Mesothelial cell of epicardium (in vitro differentiated cells): ENCODE measurements at places on chromosomes 11 and 22.
A peak's percentile ranks its signal among the peaks of the same experiment; 100 is the strongest.

DNA sequence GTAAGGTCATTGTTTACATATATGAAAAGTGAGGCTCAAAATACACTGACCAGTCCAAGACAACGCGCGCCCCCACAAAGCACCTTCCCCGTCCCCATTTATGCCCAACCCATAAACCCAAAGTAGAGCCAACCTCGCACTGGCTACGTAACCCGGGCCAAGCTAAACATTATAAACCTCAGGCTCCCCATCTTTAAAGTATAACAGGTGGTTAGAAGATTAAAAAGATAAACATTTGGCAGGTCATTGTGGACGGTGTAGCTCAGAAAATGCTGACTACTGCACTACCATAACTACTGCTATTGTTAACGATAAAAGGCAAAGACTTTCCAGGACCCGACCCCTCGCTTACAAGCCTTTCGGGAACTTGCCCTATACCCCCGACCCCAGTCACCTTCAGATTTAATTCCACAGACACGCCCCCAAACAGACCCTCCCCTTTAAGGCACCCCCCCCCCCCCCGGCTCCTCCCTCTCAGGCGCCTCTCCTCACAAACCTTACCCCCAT lies 470 bp downstream of the NUMA1 start:
- peak overlapping the region; percentile 97 for H3K27ac ChIP-seq
- no peaks in the 10 kb centered on the region for H3K27me3 ChIP-seq
- H3K36me3 ChIP-seq: peaks cover 1% of the 10 kb centered on the region

DNA sequence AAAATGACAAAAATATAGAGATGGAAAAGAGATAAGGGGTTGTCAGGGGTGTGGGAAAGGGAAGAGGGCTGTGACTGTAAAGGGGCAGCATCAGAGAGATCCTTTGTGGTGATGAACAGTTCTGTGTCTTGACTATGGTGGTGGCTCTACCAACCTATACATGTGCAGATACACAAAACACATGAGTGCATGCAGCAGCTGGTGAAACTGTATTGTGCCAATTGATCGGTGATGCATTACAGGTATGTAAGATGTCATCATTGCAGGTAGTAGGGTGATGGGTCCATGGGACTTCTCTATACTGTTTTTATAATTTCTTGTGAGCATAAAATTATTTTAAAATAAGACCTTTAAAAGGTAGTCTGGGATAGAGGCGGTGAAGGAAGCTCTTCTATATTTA lies 24.1 kb upstream of the ZDHHC13 start:
- no peak overlapping the region for H3K4me3 ChIP-seq
- no peaks in the 10 kb centered on the region for H3K36me3 ChIP-seq
- no peaks in the 10 kb centered on the region for H3K4me1 ChIP-seq
- no peak overlapping the region for H3K27ac ChIP-seq

GRCh38 chr11:67639438-67639859 lies at the start of gene TBX10:
Gene TBX10 (minus strand): TSS chr11:67639763. CDS start chr11:67639472, 291 bp downstream.
- no peak within 1 kb of the TSS for H3K4me3 ChIP-seq
- H3K27me3 ChIP-seq: peaks cover 26% of the 10 kb centered on the region
- H3K36me3 ChIP-seq: no peaks in the 10 kb centered on the region
- no peaks in the 10 kb centered on the region for H3K4me1 ChIP-seq
- DNase-seq: no peak

DNA sequence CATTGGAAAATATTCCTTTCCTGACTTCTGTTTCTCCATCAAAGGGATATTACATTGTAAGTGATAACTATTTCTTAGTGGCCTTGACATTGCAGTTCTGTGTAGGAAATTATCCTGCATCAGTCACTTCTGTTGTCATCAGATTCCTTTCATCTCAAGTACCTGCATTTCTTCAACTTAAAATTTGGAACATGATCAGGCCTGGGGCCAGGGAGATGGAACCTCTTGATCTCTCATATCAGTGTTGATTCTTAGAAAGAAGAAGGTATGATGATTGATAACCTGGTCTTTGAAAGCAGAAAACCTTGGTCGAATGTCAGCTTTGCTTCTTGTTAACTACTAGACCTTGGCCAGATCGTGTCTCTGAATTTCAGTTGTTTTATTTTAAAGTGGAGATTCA lies 93.6 kb downstream of the NAV2 start:
- H3K36me3 ChIP-seq: no peaks in the 10 kb centered on the region
- no peak for DNase-seq
- H3K4me3 ChIP-seq: no peak overlapping the region
- no peaks in the 10 kb centered on the region for H3K27me3 ChIP-seq
- H3K4me1 ChIP-seq: peaks cover 46% of the 10 kb centered on the region

- H3K4me3 ChIP-seq: no peak overlapping the region
- H3K4me1 ChIP-seq: no peaks in the 10 kb centered on the region
- no peaks in the 10 kb centered on the region for H3K36me3 ChIP-seq
- no peak overlapping the region for H3K27ac ChIP-seq
Observed at GRCh38 chr11:94379613-94380012, 21.6 kb downstream of the GPR83 start.

GRCh38 chr11:87148749-87149148 lies 111.0 kb downstream of the TMEM135 start:
- H3K4me3 ChIP-seq: no peak overlapping the region
- no peak overlapping the region for H3K27ac ChIP-seq
- DNase-seq: no peak
- peaks cover 2% of the 10 kb centered on the region for H3K36me3 ChIP-seq
- no peaks in the 10 kb centered on the region for H3K27me3 ChIP-seq

DNA sequence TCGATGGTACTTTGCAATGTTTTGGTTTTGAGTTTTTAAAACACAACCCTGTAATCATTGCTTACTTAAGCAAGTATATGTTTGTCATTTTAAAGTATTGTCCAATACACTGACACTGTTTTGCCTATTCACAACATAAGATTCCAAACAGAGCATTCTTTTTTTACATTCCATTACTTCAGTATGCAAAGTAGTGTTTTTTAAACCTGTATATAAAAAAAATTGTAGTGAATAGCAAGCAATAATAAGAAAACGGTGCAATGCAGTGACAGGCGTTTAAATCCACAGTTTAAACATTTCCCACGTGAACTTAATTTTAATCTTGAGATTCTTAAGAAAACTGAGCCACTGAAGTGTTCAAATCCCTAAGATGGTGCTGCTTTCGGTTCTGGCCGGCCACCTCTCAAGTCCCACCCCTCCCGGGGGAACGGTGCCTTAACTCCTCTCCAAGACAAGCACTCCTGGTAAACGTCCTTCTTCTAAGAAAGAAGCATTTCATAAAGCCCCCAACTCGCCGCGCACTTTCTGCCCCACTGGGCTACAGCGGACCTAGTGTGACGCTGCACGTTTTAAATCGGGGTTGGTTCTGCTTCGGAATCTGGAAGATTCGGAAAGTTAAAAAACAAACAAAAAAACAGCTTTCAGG lies 2.9 kb downstream of the PGR start:
- H3K27ac ChIP-seq: no peak overlapping the region
- H3K27me3 ChIP-seq: peaks cover 91% of the 10 kb centered on the region
- no peaks in the 10 kb centered on the region for H3K36me3 ChIP-seq
- H3K4me3 ChIP-seq: peak overlapping the region; percentile 65
- DNase-seq: peak; percentile 40
- H3K4me1 ChIP-seq: peaks cover 14% of the 10 kb centered on the region

- no peaks in the 10 kb centered on the region for H3K4me1 ChIP-seq
- H3K27ac ChIP-seq: no peak overlapping the region
- H3K27me3 ChIP-seq: peaks cover 4% of the 10 kb centered on the region
Observed at GRCh38 chr22:27588268-27588667, 213.3 kb downstream of the MN1 start.

DNA sequence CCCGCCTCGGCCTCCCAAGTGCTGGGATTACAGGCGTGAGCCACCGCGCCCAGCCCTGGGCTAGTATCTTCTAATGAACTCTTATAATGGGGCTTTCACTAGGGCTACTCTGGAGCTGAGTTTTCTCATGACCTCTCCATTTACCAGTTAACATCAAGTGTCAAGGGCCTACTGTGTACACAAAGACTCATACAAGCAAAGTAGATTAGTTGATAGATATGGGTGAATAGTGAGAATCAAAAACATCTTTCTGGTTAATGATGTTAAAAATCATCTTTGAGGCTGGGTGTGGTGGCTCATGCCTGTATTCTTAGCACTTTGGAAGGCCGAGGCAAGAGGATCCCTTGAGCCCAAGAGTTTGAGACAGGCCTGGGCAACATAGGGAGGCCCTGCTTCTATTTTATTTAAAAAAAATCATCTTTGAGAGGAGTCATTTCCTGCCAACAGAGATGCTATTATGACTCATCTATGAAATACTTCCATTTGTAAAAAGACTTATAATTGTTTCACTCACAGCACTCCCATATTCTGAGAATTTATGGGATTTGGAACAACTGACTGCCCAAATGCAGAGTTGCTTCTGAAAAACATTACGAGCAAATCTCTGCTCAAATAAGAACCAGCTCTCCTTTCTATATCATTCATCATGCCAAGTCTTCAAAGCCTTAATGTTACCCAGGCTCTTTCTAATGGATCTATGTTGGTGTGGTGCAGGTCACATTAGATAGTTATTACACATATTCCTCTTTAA lies 57.0 kb downstream of the GDPD4 start:
- DNase-seq: no peak
- peaks cover 2% of the 10 kb centered on the region for H3K4me1 ChIP-seq
- H3K4me3 ChIP-seq: no peak overlapping the region

GRCh38 chr11:121839781-121840180 lies 276.2 kb downstream of the BLID start:
- H3K36me3 ChIP-seq: peaks cover 7% of the 10 kb centered on the region
- H3K27me3 ChIP-seq: no peaks in the 10 kb centered on the region
- DNase-seq: no peak

GRCh38 chr11:111000400-111001080 lies 245.0 kb upstream of the POU2AF2 start:
- no peak for DNase-seq
- H3K36me3 ChIP-seq: no peaks in the 10 kb centered on the region
- H3K27me3 ChIP-seq: peaks cover 2% of the 10 kb centered on the region
- no peaks in the 10 kb centered on the region for H3K4me1 ChIP-seq
- no peak overlapping the region for H3K4me3 ChIP-seq
- no peak overlapping the region for H3K27ac ChIP-seq

DNA sequence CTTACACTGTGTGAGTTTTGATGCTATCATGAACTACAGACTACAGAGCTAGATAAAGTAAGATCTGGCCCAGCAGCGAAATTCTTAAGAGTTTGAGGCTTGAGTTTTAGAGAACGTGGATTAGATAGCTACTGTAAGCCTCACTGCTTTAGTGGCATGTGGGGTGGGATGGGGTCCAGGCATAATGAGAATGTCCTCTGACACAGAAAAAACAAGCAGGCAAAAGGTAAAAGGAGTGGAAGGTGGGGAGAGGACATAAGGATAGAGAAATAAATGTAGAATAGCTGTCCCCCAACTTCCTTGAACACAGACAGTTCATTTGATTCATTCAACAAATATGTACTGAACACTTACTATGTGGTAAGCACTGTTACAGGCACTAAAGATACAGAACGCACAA lies 324.5 kb upstream of the PITPNB start:
- peaks cover 4% of the 10 kb centered on the region for H3K36me3 ChIP-seq
- H3K27me3 ChIP-seq: no peaks in the 10 kb centered on the region
- no peak for DNase-seq
- peaks cover 59% of the 10 kb centered on the region for H3K4me1 ChIP-seq

DNA sequence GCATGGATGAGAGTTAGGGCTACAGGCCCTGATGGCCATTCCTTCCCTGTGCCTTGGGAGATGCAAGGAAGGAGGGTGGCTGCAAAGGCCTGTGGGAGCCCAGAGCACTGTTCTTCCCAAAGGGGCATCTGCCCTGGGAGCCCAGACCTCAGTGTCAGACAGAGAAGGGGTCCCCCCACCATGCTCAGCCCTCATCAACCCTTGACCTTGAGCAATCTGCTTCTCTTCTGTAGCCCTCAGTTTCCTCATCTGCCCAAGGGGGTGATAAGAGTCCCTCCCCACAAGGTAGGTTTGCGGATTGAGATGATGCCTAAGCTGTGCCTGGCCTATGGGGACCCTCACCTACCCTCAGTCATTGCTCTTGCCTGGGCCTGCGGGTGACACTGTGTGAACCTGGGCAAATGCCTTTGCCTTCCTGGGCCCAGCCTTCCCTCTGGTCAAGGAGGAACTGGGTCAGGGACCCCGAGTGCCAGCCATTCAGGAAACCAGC lies 47.5 kb downstream of the IGLL5 start:
- peaks cover 28% of the 10 kb centered on the region for H3K27me3 ChIP-seq
- no peak overlapping the region for H3K4me3 ChIP-seq
- H3K27ac ChIP-seq: no peak overlapping the region
- DNase-seq: no peak

DNA sequence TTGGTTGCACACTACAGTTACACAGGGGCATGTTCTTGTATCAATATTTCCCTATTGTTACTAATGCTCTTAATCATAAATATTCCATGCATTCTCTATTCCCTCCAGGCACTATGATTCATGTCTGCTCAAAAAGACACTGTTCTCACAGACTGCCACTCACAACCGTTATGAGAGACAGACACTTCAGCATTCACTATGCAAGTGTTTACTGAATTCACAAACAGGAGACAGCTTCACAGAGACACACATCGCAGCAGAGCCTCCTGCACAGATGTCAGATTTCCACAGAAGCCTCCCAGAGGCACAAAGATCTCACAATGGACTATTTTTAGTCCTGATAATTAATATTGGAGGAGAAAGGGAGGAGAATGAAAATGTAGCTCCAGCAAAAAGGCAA lies 930.4 kb downstream of the OPCML start:
- no peak overlapping the region for H3K27ac ChIP-seq
- no peak overlapping the region for H3K4me3 ChIP-seq
- H3K36me3 ChIP-seq: no peaks in the 10 kb centered on the region
- peaks cover 30% of the 10 kb centered on the region for H3K27me3 ChIP-seq

GRCh38 chr11:1920909-1921573 lies 1.5 kb downstream of the TNNT3 start:
- DNase-seq: no peak
- H3K4me1 ChIP-seq: peaks cover 23% of the 10 kb centered on the region
- no peaks in the 10 kb centered on the region for H3K36me3 ChIP-seq
- no peak overlapping the region for H3K27ac ChIP-seq

- H3K36me3 ChIP-seq: no peaks in the 10 kb centered on the region
Observed at GRCh38 chr11:110809417-110810199, 97.4 kb upstream of the ARHGAP20 start.

- no peaks in the 10 kb centered on the region for H3K27me3 ChIP-seq
- DNase-seq: no peak
- no peak overlapping the region for H3K4me3 ChIP-seq
- H3K4me1 ChIP-seq: no peaks in the 10 kb centered on the region
Observed at GRCh38 chr11:134153147-134153905, 70.4 kb downstream of the NCAPD3 start.

GRCh38 chr11:16596231-16596630 lies 142.2 kb upstream of the C11orf58 start:
- H3K4me3 ChIP-seq: no peak overlapping the region
- no peaks in the 10 kb centered on the region for H3K27me3 ChIP-seq
- peak overlapping the region; percentile 27 for H3K27ac ChIP-seq
- H3K4me1 ChIP-seq: peaks cover 35% of the 10 kb centered on the region
- DNase-seq: no peak

DNA sequence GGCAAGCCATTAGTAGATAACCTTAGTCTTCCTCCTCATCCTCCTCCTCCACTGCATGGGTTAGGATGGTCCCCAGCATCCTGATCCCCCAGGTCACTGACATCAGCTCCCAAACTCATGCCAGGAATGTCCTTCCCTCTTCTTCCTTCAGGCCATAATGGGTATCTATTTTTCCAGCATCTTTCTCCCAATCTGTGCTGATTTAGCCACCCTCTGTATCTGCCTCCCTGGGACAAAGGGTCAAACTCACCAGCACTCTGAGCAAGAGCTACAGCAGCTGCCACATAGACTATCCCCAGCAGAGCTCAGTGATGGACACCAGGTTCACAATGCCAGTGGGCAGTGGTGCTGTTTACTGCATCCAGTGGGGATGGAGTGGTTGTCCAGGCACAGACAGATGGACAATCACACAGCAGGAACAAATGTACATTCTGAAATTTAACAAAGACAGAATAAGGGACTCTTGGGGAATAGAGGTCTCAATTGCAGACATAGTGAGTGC lies 115.2 kb upstream of the TOP3B start:
- no peak overlapping the region for H3K4me3 ChIP-seq
- H3K27ac ChIP-seq: no peak overlapping the region
- peaks cover 75% of the 10 kb centered on the region for H3K27me3 ChIP-seq
- no peak for DNase-seq
- no peaks in the 10 kb centered on the region for H3K4me1 ChIP-seq
